ENCODE measurements at places on chromosomes 1 and 21. TPM values are rescaled to one million over a fixed set of nuclear protein-coding genes. Genes with fewer than 3 reads are reported as not detected.

Gene CELA3B
- not detected for total RNA-seq

Gene CAMK2N1
- total RNA-seq: 26.8 TPM

Gene CRP
- total RNA-seq: not detected

GRCh38 chr1:15188678-15189077 lies 35.1 kb downstream of the TMEM51 start:
- H3K4me1 ChIP-seq: peaks cover 6% of the 10 kb centered on the region
- no peaks in the 10 kb centered on the region for H3K36me3 ChIP-seq
- H3K4me3 ChIP-seq: no peak overlapping the region
- no peak overlapping the region for H3K27ac ChIP-seq
- DNase-seq: no peak

GRCh38 chr1:8862528-8862927 lies 16.0 kb downstream of the ENO1 start:
- no peaks in the 10 kb centered on the region for H3K27me3 ChIP-seq
- peak overlapping the region; percentile 44 for H3K27ac ChIP-seq
- H3K4me1 ChIP-seq: peaks cover 25% of the 10 kb centered on the region
